Central memory CD4-positive, alpha-beta T cell (primary cell): ENCODE measurements at places on chromosomes 5 and 9.

GRCh38 chr5:126995039-126995438, 35.3 kb downstream of the MARCHF3 start:
- no peak for DNase-seq

- no peak for DNase-seq
Observed at GRCh38 chr5:7074176-7074575, 321.8 kb upstream of the ADCY2 start.

- no peak for DNase-seq
Observed at GRCh38 chr9:26574898-26575440, 317.6 kb downstream of the CAAP1 start.

GRCh38 chr5:172185096-172185461, 2.9 kb downstream of the STK10 start:
- peak; percentile 43 for DNase-seq

- no peak for DNase-seq
Observed at GRCh38 chr5:141908796-141909195, 14.9 kb upstream of the DELE1 start.
